Urinary bladder (tissue), 4 donors: ENCODE measurements at places on chromosomes 5 and 9. TPM values are rescaled to one million over a fixed set of nuclear protein-coding genes. Genes with fewer than 3 reads are reported as not detected.

The ZNF883 gene
- 1.4 TPM for polyA plus RNA-seq

The TRIP13 gene
- 1.6 TPM for polyA plus RNA-seq

The IFNE gene
- polyA plus RNA-seq, result 0.29 TPM

The DMRTA1 gene
- 0.14 TPM for polyA plus RNA-seq

The PCDHGB5 gene
- 4.7 TPM for polyA plus RNA-seq

The NEUROG1 gene
- polyA plus RNA-seq, result not detected

The ECM2 gene
- 7.1 TPM for polyA plus RNA-seq

The SMC5 gene
- 14.5 TPM for polyA plus RNA-seq

The EEIG1 gene
- 67.1 TPM for polyA plus RNA-seq

The WWC1 gene
- 2.1 TPM for polyA plus RNA-seq

The PDCD1LG2 gene
- 0.81 TPM for polyA plus RNA-seq

The PDE6A gene
- 0.01 TPM for polyA plus RNA-seq

The HTR4 gene
- polyA plus RNA-seq, result 0.06 TPM

The PCDHGC4 gene
- 0.23 TPM for polyA plus RNA-seq

The NXNL2 gene
- 0.85 TPM for polyA plus RNA-seq

The TAF11L11 gene
- not detected for polyA plus RNA-seq

The OGN gene
- polyA plus RNA-seq, result 19.5 TPM

The PGM5 gene
- polyA plus RNA-seq, result 491 TPM

The FAM81B gene
- not detected for polyA plus RNA-seq

The SLCO4C1 gene
- 0.04 TPM for polyA plus RNA-seq

The GPR150 gene
- 0.73 TPM for polyA plus RNA-seq

The FIBCD1 gene
- 2.4 TPM for polyA plus RNA-seq

The GPR151 gene
- polyA plus RNA-seq, result not detected

The UNC13B gene
- 11.8 TPM for polyA plus RNA-seq

The TMEM8B gene
- polyA plus RNA-seq, result 23.8 TPM

The KIF4B gene
- polyA plus RNA-seq, result not detected

The RNF180 gene
- polyA plus RNA-seq, result 5.6 TPM

The PTGER4 gene
- 15.7 TPM for polyA plus RNA-seq

The CRAT gene
- 70.7 TPM for polyA plus RNA-seq

The TEX48 gene
- not detected for polyA plus RNA-seq

The SLC4A9 gene
- polyA plus RNA-seq, result 0.06 TPM

The IL5 gene
- polyA plus RNA-seq, result not detected

The PHF24 gene
- 0.18 TPM for polyA plus RNA-seq

The LEAP2 gene
- polyA plus RNA-seq, result 5.6 TPM

The CDX1 gene
- polyA plus RNA-seq, result not detected

The FYB1 gene
- 2.9 TPM for polyA plus RNA-seq

The ANKRD31 gene
- 0.05 TPM for polyA plus RNA-seq

The COL27A1 gene
- polyA plus RNA-seq, result 8.1 TPM

The CCDC171 gene
- polyA plus RNA-seq, result 1.6 TPM

The OR4F3 gene
- polyA plus RNA-seq, result not detected

The IFNA21 gene
- polyA plus RNA-seq, result not detected

The RAPGEF6 gene
- 6.1 TPM for polyA plus RNA-seq

The FBN2 gene
- polyA plus RNA-seq, result 0.62 TPM

The SLC31A2 gene
- 11.4 TPM for polyA plus RNA-seq

The ODF2 gene
- 25.4 TPM for polyA plus RNA-seq

The ZDHHC21 gene
- 3.2 TPM for polyA plus RNA-seq

The SLC36A3 gene
- not detected for polyA plus RNA-seq
